KBM-7 (cell line): ENCODE measurements at places on chromosomes 12 and 14.

DNA sequence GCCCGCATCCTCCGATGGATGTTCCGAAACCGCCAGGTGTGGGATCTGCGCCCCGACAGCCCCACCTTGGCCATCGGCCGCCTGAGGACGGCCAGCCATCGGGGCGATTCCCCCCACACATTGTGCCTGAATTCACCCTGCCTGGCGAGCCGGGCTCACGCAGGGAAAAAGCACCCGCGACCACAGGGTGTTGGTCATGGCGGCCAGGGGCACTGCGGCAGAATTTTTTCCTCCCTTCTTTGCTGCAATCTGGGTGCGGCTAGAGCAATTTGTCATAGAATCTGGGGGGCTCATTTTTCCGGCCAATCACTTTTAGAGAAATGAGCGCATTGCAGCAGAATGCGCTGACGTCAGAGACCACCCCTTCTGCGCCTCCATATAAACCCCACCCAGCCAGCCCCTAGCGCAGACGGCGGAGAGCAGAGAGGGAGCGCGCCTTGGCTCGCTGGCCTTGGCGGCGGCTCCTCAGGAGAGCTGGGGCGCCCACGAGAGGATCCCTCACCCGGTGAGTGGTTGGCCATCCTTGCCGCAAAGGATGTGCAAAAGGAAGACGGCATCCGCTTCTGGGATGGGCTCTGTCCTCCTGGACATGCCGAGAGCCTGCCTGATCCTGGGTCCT is at the start of gene MEG3:
MEG3 (plus strand) TSS at position 406 of the 619 bp plus-strand sequence.
- DNase-seq, result no peak

DNA sequence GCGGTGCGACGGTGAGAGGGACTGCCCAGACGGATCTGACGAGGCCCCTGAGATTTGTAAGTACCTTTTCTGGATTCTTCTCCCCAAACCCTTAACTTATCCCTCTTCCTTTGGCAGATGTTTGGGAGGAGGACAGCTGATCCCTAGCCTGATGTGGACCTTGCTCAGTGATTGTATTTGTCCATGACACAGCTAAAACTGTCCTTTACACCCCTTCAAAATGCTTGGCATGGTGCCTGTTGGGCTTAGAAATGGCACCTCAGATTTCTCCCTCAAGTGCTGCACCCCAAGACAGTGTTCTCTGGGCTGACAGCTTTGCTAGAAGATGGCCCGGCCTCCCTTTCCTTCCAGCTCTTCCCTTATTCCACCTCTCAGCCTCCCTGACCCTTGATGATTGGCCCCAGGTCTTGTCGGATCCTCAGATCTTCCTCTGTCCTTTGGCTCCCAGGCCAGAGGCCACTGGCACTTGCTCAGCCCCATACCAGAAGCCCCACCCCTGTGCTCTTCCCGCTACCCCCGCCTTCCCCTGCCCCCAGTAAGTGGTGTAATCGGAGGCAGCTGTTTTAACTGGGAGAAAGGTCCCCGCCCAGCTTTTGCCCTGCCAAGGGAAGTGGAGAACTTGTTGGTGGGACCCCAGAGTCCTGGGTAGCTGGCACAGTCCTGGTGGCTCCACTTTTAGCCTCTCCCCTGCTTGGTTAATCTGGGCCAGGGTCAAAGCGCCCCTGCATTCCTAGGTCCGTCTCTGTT is 8.7 kb downstream of the LRP1-AS start:
- no peak for DNase-seq

GRCh38 chr14:58362798-58363412 is 32.8 kb upstream of the TOMM20L start:
- DNase-seq, result peak; percentile 35

DNA sequence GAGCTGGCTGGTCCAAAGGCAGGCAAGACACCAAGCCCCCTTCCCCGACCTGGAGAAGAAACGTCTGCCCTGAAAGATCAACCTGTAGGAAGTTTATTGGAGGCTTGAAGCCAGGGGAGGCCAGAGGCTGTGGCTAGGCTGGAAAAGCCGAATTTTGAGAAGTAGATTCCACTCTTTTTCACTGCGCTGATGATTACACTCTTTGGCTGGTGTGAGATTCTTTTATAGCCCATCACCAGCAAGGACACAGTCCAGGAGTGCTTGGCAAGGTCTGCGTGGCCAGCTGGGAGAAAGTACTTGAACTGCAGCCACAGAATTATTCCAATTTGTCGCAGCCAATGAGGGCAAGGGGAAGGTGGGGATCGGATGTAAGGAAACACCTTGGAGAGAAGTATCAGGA is 45.0 kb downstream of the SYNE3 start:
- DNase-seq, result no peak

DNA sequence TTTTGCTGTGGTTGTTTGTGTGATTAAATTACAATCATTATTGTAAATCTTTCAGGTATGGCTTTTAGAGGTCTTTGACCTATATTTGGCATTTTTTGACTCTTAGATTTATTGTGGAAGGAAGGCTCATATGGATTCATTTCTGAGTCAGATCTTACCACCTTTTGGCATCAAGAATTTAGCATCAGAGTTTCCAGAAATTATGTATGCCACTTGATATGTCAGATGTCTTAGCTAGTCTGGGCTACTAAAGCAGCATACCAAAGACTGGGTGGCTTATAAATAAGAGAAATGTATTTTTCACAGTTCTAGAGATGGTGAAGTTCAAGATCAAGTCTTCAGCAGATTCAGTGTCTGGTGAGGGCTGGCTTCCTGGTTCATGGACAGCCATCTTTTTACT is 129.5 kb upstream of the PZP start:
- no peak for DNase-seq

DNA sequence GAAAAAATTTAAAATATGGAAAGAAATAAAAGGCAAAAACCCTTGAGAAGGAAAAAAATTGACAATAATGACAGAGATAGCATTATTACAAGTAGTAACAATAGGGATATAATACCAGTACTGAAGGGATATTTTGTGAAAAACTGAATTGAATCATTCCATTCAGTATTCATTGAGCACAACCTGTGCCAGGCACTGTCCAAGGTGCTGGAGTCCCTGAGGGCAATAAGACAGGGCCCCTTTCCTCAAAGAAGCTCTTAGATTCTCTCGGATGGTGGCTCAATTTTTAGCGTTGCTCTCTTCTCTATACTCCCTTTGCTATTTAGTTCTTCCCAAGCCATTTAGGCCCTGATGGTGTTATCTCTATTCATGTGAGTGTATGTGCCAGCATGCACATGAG is 34.3 kb upstream of the GAS2L3 start:
- peak; percentile 19 for DNase-seq

- DNase-seq, result no peak
Observed at GRCh38 chr12:103050273-103050672, 92.8 kb downstream of the ASCL1 start.

DNA sequence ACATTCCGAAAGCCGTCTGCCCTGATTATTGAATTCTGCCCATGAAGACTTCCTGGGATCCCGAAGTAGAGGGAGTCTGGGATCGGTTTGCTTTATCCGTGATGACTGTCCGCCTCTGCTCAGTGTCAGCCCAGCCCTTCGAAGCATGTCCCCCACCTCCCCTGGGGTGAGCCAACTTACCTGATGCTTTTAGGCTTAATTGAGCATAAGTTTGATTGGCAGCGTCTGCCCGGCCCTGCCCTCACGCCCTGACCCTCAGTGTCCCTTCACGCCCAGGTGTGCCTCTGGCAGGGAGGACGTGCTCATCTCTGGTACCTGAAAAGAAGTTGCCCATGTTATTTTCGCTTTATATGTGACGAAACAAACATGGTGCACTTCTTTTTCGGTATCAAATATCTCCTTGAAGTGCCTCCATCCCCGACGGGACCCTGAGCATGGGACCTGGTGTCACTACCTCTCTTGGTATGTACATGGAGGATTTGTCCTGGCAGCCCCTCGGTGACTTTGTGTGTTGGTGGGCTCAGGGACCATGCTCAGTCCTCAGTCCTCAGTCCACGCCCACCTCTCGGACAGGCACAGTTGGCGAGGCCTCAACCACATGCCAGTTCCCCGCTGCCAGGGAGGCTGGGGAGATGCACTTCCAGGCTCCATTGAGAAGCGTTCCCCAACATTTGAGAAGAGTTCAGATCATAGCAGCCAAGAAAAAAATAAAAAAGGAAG is 130.1 kb upstream of the RTL1 start:
- no peak for DNase-seq

- DNase-seq, result no peak
Observed at GRCh38 chr14:68569970-68570409, 222.9 kb downstream of the ZFP36L1 start.

- DNase-seq, result no peak
Observed at GRCh38 chr14:78248501-78249090, 78.4 kb downstream of the NRXN3 start.

DNA sequence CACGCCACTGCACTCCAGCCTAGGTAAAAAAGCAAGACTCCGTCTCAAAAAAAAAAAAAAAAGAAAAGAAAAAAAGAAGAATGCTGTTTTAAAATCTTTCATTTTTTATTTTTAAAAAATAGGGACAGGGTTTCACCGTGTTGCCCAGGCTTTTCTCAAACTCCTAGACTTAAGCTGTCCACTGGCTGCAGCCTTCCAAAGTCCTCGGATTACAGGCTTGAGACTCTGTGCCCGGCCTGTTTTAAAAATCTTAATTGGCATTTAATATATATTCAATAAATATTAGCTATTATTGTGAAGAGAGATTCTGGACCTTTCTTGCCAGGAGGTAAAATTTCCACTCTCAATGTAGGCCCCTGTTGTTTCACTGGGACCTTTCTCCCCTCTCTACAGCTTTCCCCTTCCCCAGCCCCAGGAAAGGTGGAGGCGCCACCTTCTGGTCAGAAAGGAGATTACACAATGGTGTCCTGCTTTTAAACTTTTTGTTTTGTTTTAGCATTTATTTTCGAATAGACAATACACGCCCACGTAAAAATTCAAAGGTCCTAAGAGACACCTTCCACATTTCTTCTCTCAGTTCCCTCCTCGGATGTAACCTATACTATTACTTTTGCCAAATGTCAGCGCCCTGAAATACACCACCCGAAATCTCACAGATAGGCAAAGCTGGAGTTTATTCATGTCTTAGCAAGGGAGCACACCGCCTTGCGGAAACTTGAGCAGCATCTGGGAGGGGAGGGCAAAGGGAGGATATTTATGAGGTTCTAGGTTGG is 23.8 kb upstream of the PHC1 start:
- peak; percentile 75 for DNase-seq

GRCh38 chr12:49655595-49656236 is 32.4 kb downstream of the PRPF40B start:
- DNase-seq, result no peak

DNA sequence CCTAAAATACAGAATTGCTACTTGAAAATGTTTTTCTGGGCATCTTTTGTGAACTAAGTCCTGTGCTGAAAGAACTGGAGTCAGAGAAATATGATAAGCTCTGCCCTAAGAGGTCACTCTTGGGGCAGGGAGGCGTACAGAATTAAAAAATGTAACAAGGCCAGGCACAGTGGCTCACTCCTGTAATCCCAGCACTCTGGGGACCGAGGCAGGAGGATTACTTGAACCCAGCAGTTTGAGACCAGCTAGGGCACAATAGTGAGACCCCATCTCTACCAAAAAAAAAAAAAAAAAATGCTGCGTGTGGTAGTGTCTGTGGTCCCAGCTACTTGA is 46.0 kb downstream of the TMCC3 start:
- no peak for DNase-seq

- no peak for DNase-seq
Observed at GRCh38 chr14:33686218-33686617, 264.7 kb downstream of the EGLN3 start.

DNA sequence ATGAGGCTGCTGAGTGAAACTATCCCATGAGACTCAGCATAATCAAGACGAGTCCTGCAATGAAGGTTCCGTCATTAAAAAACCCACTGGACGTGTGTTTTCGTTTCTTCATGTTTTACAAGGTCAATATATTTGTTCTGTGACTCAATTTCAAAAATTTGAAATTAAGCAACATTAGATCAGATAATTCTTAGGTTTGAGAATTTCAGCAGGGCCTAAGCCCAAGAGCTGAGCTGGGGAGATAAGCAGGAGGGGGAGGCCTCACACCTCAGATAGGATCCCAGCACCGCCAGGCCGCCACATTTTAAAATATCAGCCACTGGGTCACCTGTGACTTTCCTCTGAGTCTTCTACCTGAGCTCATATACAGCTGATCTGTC is 13.3 kb downstream of the STX2 start:
- no peak for DNase-seq

GRCh38 chr12:8076366-8076765 is 5.7 kb upstream of the NECAP1 start:
- no peak for DNase-seq

GRCh38 chr14:35215110-35215813 is 76.9 kb upstream of the PSMA6 start:
- DNase-seq, result no peak

- DNase-seq, result no peak
Observed at GRCh38 chr12:113477842-113478215, 6.2 kb upstream of the LHX5 start.

GRCh38 chr12:1937481-1938224 is 19.2 kb upstream of the CACNA2D4 start:
- DNase-seq, result no peak

DNA sequence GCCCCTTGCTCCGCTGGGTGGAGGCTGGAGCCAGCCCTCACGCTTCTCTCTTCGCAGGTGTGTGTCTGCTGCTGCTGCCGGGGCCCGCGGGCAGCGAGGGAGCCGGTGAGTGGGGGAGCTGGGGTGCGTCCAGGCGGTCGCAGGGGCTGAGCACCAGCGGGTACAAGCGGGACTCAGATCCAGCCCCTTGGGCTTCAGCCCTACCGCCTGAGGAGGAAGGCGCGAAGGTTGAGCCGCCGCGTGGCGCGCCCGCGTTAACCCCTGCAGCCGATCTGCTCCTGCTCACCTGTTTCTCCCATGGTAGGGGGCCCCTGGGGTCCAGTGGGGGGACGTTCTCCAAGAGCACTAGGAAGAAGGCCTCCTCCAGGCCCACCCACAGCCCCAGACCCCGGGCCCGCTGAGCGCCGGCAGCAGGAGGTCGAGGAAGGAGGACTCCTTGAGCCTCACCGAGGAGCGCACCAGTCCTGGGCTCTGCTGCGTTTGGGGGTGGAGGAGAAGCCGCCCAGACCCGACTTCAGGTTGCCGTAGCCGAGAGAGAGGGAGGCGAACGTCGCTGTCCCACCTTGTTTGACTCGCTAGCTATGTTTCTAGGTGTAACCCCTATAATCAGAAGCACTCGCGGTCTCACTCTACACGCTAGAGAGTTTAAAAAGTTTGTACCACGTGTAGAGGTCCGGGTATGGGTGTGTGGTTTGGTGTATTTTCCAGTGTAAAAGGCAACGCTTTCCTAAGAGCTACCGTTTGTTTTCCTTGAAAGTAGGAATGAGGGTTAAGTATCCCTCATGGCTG is 834 bp downstream of the COCH start:
- no peak for DNase-seq

- DNase-seq, result no peak
Observed at GRCh38 chr12:20445687-20446086, 77.3 kb downstream of the PDE3A start.

- DNase-seq, result no peak
Observed at GRCh38 chr12:88307961-88308360, 165.9 kb downstream of the TMTC3 start.

DNA sequence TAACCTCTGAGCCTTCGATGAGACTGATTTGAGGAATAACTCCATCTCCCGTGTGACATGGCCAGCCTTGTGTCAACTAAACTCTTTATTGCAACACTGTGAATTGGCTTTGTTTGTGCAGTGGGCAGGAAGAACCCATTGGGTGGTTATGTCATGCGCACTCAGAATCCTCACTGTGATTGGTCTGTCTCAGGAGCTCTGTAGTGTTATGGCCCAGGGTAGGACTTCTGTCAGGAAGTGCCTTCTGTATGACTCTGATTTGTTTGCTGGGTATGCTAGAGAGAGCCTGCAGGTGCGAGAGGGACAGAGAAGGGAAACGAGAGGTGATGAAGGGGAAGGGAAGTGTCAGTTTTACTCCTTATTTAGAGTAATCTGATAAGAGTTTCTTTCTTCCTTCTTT is 71.5 kb upstream of the DCD start:
- no peak for DNase-seq
